Stimulated activated CD8-positive, alpha-beta memory T cell treated with anti-CD3 and anti-CD28 coated beads, Interleukin-4, amount 100 ng/mL, for 4 hours (primary cell): ENCODE measurements at places on chromosomes 1 and 21.

DNA sequence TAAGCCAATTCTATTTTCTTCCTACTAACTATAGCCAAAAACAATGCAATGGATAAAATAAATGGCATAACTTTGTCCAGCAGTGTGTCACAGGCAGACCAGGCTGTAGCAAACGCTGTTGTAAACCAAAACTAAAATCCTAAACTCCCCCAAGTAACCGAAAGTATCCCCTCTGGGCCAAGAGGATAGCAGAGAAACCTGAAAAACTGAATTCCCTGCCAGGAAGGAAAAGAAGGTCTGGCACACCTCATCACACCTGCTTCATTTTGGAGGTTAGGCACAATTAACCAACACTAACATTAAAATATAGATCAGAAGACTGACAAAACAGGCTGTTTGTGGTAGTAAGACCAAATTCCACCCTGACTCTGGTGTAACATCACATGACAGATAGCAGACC, 356.8 kb upstream of the C1orf87 start:
- no peak for DNase-seq

- DNase-seq: no peak
Observed at GRCh38 chr1:21051177-21051825, 125.4 kb downstream of the EIF4G3 start.

DNA sequence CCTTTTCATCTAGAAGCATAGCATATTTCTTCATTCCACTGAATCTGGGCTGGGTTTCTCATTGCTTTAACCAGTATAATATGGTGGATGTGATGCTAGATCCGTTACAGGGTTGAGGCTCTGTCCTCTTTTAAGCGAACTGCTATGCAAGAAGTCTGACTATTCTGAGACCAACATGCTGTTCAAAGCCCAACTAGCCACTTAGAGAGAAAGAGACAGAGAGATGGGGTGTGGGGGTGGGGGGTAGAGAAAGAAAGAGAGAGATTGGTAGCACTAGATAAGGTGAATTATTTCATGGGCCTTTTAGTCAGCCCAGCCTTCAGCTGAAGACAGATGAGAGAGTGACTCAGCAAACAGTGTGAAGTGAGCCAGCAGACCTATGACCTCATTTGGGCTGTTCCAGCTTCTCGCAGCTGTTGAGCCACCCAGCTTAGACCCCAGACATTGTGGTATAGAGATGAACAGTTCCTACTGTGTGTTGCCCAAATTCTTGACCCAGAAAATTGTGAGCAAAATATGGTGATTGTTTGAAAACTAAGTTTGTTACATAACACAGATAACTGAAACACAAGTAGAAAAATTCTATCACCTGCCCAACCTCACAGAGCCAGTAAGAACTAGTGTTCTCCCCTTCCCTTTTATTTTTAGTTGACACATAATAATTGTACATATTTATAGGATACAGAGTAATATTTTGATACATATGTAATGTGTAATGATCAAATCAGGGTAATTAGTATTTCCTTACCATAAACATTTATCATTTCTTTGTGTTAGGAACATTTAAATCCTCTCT, 40.7 kb upstream of the PRKACB start:
- no peak for DNase-seq

DNA sequence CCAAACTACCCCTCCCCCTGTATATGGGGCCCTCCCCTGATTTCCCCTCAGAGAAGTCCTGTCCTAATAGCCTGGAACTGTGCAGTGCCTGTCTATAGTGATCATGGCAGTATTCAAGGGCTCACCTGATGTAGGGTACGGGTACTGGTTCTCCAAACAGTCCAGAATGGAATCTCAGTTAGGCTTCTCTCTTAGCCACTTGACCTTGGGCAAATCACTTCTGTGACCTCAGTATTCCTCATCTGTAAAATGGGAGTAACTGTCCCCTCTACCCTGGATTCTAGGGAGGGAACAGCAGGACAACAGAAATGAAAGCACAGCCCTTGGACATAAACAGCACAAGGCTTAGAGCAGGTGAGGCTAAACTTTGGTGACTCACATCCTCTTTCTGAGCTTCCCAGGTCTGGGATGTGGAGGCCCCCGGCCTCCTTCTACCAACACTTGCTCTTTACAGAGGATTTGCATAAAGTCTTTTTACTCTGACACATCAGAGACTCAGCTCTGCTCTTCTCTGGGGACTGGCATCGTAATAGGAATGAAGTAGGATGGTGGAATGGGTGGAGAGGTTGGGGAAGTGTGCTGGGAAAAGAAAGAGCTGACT, 20.0 kb upstream of the PDZK1IP1 start:
- no peak for DNase-seq

DNA sequence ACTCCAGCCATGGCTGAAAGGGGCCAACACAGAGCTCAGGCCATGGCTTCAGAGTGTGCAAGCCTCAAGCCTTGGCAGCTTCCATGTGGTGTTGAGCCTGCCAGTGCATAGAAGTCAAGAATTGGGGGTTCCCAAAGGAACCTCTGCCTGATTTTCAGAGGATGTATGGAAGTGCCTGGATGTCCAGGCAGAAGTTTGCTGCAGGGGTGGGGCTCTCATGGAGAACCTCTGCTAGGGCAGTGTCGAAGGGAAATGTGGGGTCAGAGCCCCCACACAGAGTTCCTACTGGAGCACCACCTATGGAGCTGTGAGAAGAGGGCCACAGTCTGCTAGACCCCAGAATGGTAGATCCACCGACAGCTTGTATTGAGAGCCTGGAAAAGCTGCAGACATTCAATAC, 29.8 kb upstream of the CD55 start:
- DNase-seq: no peak

DNA sequence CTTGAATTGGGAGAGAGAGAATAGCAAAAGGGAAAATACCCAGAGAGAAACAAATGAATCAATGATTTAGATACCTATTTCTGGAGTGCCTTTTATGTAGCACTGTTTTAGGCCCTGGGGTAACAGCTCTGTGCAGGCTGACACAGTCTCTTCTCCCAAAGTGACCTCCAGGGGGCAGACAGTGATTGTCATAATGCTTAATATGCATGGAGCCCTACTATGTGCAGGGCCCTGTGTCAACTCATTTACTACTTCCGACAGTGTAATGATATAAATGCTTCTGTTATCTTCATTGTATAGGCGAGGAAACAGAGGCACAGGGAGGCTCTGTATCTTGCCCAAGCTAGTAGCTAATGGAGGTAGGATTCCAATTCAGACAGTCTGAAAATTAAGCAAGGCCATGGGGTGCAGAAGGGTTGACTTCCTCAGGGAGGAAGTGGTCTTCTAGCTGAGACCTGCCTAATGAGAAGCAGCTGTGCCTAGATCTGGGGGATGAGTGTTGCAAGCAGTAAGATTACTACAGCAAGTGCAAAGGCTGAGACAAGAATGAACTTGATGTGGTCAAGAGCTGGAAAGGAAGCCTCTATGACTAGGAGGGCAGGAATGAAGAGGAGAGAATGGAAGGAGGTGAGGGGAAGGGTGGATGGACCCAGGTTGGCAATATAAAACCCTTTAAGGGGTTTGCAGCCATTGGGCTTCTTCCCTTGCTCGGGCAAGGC, 16.2 kb upstream of the SERINC2 start:
- DNase-seq: no peak

- no peak for DNase-seq
Observed at GRCh38 chr1:116561563-116561962, 9.3 kb downstream of the CD58 start.
